ENCODE measurements at places on chromosomes 5 and 9. TPM values are rescaled to one million over a fixed set of nuclear protein-coding genes. Genes with fewer than 3 reads are reported as not detected.

GCNT1 gene
- total RNA-seq, result 4.8 TPM

REEP2 gene
- total RNA-seq, result 1.8 TPM

EQTN gene
- not detected for total RNA-seq

PLAC8L1 gene
- not detected for total RNA-seq

FAXDC2 gene
- total RNA-seq, result 0.54 TPM

TMEM215 gene
- total RNA-seq, result not detected

SLC45A2 gene
- total RNA-seq, result not detected

FOXD1 gene
- total RNA-seq, result 9.6 TPM

GFRA3 gene
- not detected for total RNA-seq
